ENCODE measurements at places on chromosomes 13 and 19. TPM values are rescaled to one million over a fixed set of nuclear protein-coding genes. Genes with fewer than 3 reads are reported as not detected.

The CHAMP1 gene
- 15.5 TPM for total RNA-seq

The RASL11A gene
- 14.1 TPM for total RNA-seq

The PCP2 gene
- total RNA-seq = not detected

- H3K27me3 ChIP-seq = no peaks in the 10 kb centered on the region
- no peaks in the 10 kb centered on the region for H3K4me1 ChIP-seq
- DNase-seq = no peak
- H3K4me3 ChIP-seq = no peak overlapping the region
- H3K36me3 ChIP-seq = no peaks in the 10 kb centered on the region
Measured at GRCh38 chr13:60617991-60618733, 221.1 kb downstream of the TDRD3 start.

DNA sequence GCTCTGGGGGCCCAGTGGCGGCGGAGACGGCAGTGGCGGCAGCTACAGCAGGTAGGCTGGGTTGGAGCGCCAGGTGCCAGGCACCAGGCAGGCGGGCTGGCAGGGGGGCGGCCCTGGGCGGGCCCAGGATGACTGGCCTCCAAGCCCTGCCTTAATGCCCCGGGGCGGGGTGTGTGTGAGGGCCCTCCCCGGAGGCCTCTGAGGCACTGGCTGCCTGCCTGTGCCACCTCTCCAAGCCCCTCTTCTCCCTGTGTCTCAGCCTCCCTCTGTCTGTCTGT is at the start of gene KLK11:
TSS of gene KLK11 (minus strand) at position 63 of the 278 bp plus-strand sequence. CDS start 985 bp downstream, outside the sequence.
- DNase-seq = no peak
- peaks cover 72% of the 10 kb centered on the region for H3K27me3 ChIP-seq
- no peak within 1 kb of the TSS for H3K4me3 ChIP-seq
- no peak within 1 kb of the TSS for H3K27ac ChIP-seq
- H3K36me3 ChIP-seq = no peaks in the 10 kb centered on the region

DNA sequence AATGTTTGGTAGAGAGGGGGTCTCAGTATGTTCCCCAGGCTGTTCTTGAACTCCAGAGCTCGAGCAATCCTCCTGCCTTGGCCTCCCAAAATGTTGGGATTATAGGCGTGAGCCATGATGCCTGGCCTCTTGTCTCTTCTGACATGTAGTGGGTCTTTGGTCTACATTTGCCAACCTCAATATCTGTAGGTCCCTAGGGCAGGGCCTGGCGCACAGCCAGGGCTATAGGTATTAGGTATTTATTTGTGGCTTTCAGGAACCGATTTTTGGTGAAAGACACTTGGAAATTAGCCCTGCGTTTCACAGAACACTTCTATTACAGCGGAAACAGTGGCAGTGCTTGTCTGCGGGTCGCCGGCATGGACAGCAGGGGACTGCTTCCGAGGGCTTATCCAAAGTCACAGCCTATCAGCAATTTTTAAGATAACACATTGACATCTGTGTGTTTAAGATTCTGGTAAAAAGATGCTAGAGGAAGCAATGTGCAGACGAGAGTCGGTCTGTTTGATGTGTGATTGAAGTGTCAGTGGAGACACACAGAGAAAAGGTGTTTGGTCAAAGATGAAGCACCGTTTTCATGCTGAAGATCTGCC is 14.5 kb downstream of the ZNF536 start:
- no peaks in the 10 kb centered on the region for H3K36me3 ChIP-seq
- H3K27me3 ChIP-seq = no peaks in the 10 kb centered on the region
- DNase-seq = no peak
- no peaks in the 10 kb centered on the region for H3K4me1 ChIP-seq
- no peak overlapping the region for H3K4me3 ChIP-seq

GRCh38 chr13:35139591-35139990 is 197.5 kb downstream of the NBEA start:
- H3K4me3 ChIP-seq = no peak overlapping the region
- H3K36me3 ChIP-seq = no peaks in the 10 kb centered on the region
- H3K4me1 ChIP-seq = peaks cover 9% of the 10 kb centered on the region
- no peaks in the 10 kb centered on the region for H3K27me3 ChIP-seq
- H3K27ac ChIP-seq = no peak overlapping the region
- no peak for DNase-seq
